ENCODE measurements at places on chromosomes 5 and 9.
A peak's percentile ranks its signal among the peaks of the same experiment; 100 is the strongest.

- H3K27me3 ChIP-seq, result no peaks in the 10 kb centered on the region
- peaks cover 13% of the 10 kb centered on the region for H3K4me1 ChIP-seq
- no peak overlapping the region for H3K27ac ChIP-seq
- no peaks in the 10 kb centered on the region for H3K36me3 ChIP-seq
- DNase-seq, result no peak
These were observed 3.0 kb upstream of the TUSC1 start for GRCh38 chr9:25681266-25681665.

DNA sequence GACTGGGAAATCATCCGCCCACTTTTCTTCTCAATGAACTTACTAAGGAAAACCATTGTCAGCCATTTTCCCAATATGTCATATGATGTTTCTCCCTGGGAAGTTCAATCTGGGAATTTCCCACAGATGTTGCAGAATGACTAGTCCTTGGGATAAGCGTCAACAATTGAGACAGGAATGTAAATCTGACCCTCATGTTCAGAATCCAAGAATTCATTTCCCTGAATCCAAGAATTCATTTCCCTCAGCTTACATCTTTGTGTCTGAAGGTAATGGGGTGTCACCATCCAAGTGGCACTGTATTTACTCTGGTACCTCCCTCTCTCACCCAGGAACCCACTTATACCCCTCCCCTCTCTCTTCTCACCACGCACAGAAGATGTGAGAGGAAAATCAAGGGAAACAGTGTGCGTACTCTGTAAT, 7.4 kb downstream of the KLF9 start:
- H3K27me3 ChIP-seq, result peaks cover 11% of the 10 kb centered on the region
- H3K4me3 ChIP-seq, result no peak overlapping the region
- peak overlapping the region; percentile 13 for H3K27ac ChIP-seq
- H3K36me3 ChIP-seq, result no peaks in the 10 kb centered on the region
- peaks cover 75% of the 10 kb centered on the region for H3K4me1 ChIP-seq

GRCh38 chr5:66597183-66597757, 1.1 kb downstream of the MAST4 start:
- H3K4me3 ChIP-seq, result peak overlapping the region; percentile 60
- peaks cover 24% of the 10 kb centered on the region for H3K27me3 ChIP-seq
- no peak for DNase-seq
- peaks cover 10% of the 10 kb centered on the region for H3K4me1 ChIP-seq
- no peaks in the 10 kb centered on the region for H3K36me3 ChIP-seq

DNA sequence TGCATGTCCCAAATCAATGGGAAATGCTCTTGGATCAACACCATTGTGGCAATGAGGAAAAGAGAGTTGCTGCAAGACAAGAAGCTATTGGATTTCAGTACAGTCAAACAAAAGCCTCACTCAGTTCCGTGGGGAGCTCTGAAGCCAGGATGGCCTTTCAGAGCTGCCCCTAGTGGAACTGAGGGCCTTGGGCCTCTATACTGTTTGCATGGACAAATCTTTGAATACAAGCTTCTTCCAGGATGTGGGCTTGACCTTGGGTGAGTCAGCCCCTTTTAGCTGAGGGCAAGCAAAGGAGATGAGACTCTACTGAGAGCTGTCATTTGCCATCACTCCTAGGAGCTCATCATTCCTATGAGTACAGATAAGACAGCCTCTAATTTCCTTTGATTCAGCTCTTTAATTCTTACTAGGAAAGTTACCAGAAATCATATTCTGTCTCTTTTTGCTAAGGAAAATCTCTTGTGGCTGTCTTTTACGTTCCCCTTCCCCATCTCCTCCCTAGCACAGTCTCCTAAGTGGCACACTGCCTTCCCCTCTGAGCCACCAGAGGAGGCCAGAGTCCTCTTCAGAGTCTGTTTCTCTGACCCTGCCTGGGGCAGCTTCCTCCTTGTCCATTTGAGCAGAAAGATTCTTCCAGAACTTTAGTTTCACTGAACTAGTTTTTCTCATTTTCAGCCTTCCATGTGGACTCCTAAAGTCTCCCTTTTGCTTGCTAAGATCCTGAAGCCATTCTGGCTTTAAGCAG, 168.8 kb upstream of the POC5 start:
- no peaks in the 10 kb centered on the region for H3K27me3 ChIP-seq
- no peak for DNase-seq
- no peaks in the 10 kb centered on the region for H3K4me1 ChIP-seq
- H3K4me3 ChIP-seq, result no peak overlapping the region

GRCh38 chr9:136024696-136025316, 63.6 kb upstream of the UBAC1 start:
- no peak overlapping the region for H3K4me3 ChIP-seq
- H3K36me3 ChIP-seq, result peaks cover 7% of the 10 kb centered on the region
- peaks cover 25% of the 10 kb centered on the region for H3K4me1 ChIP-seq

GRCh38 chr9:15278091-15278687, 28.8 kb downstream of the TTC39B start:
- H3K36me3 ChIP-seq, result no peaks in the 10 kb centered on the region
- DNase-seq, result no peak
- peaks cover 70% of the 10 kb centered on the region for H3K4me1 ChIP-seq
- no peak overlapping the region for H3K27ac ChIP-seq
- no peak overlapping the region for H3K4me3 ChIP-seq

- no peak for DNase-seq
- H3K36me3 ChIP-seq, result no peaks in the 10 kb centered on the region
- H3K4me3 ChIP-seq, result peak overlapping the region; percentile 15
These were observed 1.1 kb upstream of the NTRK2 start for GRCh38 chr9:84668196-84669012.

- no peak for DNase-seq
- peaks cover 3% of the 10 kb centered on the region for H3K27me3 ChIP-seq
- no peak overlapping the region for H3K4me3 ChIP-seq
- H3K4me1 ChIP-seq, result peaks cover 9% of the 10 kb centered on the region
- H3K27ac ChIP-seq, result no peak overlapping the region
These were observed 64.0 kb downstream of the CARTPT start for GRCh38 chr5:71782771-71783770.

DNA sequence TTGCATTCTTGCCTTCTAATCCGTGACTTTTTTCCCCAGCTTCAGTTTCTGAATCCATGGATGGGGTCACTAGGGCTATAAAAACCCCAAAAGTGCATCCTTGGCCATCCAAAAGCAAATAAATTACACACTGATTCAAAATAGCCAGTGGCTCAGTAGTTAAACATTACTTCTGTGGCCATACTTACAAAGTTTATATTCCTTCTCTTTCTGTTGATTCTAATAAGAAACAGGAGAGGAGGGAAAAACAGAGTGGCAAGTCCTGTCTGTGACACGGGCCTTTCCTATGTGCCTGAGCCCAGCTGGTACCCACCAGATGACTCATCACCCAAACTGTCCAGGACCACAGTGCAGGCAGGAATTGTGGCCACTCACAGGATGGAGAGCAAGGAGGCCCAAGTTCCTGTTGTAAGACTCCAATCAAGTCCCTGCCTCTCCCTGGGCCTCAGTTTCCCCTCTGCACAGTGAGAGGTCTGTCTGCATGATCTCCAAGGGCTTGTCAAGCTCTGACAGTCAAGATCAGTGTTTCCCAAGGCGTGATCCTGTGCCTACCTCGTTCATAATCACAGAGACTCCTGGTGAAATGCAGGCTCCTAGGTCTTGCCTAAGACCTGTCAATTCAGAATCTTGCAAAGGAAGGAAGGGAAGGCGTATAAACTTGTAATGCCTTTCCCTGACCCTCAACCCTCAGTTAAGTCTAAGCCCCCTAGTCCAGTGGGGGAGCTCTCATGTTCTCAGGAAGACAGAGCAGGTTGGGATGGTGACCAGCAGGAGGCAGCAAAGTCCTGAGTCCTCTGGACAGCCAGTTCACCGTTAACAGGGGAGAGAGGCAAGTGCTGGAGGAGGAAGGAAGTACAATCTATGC, 29.5 kb downstream of the TNIP1 start:
- no peak overlapping the region for H3K27ac ChIP-seq
- peaks cover 22% of the 10 kb centered on the region for H3K4me1 ChIP-seq
- DNase-seq, result peak; percentile 68

GRCh38 chr9:6945816-6946215, 188.0 kb downstream of the KDM4C start:
- no peak overlapping the region for H3K27ac ChIP-seq
- no peak overlapping the region for H3K4me3 ChIP-seq
- H3K27me3 ChIP-seq, result no peaks in the 10 kb centered on the region
- peaks cover 21% of the 10 kb centered on the region for H3K4me1 ChIP-seq

DNA sequence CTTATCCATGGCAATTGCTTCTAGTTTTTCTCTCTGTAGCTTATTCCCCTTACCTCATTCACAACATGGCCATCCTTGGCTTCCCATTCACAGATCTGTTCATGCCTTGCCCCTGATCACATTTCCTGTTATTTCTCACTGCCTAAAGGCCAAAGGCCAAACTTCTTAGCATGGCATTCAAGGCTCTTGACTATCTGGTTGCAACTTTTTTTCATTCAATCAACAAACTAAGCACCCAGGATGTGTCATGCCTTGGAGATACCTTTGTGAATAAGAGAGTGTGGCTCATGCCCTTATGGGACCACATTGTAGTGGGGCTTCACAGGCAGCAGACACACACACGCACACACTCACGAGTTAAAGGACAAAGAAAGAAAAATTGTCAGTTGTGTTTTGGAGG, 27.6 kb downstream of the FGF1 start:
- no peaks in the 10 kb centered on the region for H3K4me1 ChIP-seq
- no peak for DNase-seq
- no peak overlapping the region for H3K27ac ChIP-seq
- no peak overlapping the region for H3K4me3 ChIP-seq
- H3K27me3 ChIP-seq, result peaks cover 6% of the 10 kb centered on the region
- H3K36me3 ChIP-seq, result no peaks in the 10 kb centered on the region

Measured in immature natural killer cell (primary cell).